ENCODE measurements at places on chromosomes 11 and 22.

DNA sequence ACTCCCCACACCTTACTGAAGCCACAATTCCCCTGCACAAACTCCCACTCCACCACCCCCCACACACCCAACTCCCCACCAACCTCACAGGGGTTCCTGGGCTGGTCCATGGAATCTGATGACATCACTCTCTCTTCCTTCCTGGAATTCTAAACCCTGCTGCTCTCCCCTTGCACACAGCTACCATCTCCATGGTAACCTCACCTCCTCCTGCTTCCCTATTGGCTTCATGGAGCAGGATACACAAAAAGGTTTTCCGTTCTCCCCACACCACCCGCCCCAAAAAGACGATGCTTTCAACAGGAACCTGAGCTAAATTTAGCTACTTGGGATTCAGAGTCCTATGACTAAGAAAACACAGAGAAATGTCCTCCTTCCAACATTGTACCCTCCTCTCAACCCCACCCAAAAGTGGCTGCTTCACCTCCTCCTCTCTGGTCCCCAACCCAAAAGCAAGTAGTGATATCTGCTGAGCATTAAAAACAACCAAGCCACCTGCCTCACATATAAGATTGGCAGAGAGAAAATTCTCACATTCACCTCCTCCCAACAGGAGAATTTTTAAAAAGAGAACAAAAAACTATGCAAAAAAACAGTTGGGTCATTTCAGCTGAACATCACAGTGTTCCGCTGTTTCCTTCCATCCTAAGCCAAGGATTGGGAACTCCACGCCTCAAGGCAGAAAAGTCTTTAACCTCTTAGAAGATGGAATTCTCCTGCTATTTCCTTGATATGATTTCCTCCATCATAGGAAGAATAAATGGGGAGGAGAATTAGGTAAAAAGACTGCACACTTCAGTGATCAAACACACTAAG, 66.9 kb downstream of the RBFOX2 start:
- DNase-seq: peak; percentile 42

DNA sequence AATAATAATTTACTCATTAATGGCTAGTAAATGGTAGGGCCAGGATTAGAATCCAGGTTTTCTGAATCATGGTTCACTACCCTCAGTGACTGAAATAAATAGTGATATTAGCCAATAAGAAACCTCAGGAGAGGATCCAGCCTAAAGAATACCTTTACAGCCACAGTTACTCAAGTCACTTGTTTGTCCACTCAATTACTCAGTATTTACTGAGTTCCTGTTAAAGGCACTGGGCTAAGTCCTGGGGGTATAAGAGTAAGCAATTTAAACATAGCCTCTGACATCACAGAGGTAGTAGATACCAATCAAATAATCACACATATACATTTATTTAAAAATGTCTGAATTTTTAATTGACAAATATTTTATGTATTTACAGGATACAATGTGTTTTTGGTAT, 56.8 kb upstream of the GAB2 start:
- DNase-seq: no peak

DNA sequence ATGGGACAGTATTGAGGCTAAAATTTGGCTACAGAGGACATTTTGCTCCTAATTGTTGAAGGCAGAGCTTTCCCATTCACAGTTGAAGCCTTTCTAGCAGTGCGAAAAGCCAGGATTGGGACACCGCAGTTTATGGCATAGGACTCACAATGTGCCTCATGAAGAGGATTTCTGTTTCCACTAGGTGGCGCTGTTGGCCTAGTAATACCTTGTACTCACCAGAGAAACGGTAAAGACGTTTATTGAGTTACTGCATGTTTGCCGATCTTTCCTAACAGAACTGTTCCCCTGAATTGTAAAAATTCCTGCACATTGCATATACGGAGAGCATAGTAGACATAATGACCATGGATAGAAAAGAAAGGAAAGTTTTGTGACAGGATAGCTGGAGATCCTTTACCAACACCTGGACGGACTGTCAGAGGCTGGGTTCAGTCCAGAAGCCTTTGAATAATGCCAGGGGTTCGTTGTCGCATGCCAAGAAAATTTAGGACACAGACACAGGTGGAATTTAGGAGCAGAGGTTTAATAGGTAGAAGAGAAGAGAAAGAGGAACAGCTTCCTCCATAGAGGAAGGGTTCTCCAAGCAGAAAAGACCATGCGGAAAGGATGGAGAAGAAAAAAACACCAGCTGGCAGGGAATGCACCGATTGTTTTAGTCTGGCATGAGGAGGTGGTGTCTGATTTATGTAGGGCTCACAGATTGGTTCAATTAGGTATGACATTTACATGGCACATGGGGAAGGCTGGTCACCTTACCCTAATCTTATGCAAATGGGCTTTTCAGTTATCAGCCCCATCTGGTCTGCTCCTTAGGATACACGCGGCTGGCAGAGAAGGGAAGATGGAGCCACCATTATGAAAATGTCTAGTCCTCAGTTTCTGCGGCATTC, 10.8 kb upstream of the OR51D1 start:
- peak; percentile 13 for DNase-seq

DNA sequence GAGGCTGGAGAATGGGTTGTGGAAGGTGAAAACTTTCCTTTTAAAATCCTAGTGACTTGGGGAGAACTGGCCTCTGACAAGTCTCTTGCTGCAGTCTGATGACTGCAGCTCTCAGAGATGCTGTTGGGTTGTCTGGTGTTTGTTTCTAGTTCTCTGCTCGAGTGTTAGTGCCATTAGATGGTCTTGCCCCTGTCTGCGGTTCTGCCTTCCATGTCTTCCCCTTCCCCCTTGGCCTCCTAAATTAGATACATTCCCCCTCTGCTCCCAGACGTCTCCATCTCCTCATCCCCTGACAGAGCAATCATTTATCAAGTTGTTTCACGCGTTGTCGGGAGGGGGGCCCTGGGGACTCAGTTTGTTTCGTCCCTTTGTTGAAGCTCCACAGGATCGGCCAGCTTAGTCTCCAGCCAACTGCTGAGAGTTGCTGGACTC, 67.7 kb downstream of the CECR2 start:
- DNase-seq: no peak

DNA sequence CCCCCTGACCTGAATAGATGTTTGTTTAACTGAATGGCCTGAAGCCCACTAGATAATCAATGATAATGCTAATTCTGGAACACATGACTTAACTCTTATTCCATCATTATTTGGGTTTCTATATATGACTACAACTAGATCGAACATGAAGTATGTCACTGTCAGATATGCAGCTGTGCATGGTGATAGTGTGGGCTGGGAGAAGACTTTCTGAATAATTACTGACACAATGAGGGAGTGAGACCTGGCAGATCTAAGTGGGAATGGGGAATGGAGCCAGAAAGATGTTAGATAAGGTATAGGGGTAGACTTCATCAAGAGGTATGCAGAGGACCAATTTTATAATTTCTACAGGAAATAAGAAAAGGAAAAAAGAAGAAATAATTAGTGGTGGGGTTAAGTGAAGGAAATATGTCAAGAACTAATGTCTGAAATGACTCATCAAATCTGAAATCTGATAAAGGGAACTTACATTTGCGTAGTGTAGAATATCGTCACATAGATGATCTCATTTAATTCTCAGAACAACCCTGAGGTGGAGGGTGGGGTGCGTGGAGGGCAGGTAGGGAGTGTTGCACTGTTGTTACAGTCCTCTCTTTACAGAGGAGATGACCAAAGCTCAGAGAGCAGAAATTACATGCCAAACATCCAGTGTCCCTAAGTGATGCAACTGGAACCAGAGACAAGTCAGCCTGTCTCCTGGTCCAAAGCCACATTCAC, 68.2 kb upstream of the EED start:
- no peak for DNase-seq

DNA sequence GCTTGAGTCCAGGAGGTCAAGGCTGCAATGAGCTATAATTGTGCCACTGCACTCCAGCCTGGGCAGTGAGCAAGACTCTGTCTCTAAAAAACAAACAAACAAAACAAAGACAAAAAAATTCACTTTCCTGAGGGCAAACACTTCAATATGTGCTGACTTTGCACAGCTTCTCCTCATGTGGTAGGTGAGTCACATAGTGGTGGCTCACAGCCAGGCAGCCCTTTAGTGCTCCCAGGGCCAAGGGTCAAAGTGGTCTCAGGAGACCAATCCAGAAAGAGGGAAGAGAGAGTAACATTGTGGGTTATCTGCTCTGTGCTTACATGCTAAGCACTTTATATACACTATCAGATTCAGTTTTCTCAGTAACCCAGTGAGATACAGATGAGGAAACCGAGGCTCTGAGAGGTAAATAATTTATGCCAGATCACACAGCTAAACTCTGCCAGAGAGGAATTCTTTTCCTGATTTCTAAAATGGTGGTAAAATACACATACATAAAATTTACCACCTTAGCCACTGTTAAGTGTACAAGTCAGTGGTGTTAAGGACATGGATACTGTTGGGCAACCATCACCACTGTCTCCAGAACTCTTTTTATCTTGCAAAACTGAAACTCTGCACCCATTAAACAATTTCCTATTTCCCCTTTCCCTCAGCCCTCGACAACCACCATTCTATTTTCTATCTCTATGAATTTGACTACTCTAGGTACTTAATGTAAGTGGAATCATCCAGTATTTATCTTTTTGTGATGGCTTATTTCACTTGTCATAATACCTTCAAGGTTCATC, 231.7 kb upstream of the NARS2 start:
- DNase-seq: no peak

Data from amniotic stem cell (primary cell).